ENCODE measurements at places on chromosomes 5 and 9.
A peak's percentile ranks its signal among the peaks of the same experiment; 100 is the strongest.

GRCh38 chr5:154505567-154505966, 27.5 kb upstream of the HAND1 start:
- no peak for DNase-seq

- no peak for DNase-seq
Measured at GRCh38 chr5:95884017-95884325, 61.4 kb upstream of the GLRX start.

DNA sequence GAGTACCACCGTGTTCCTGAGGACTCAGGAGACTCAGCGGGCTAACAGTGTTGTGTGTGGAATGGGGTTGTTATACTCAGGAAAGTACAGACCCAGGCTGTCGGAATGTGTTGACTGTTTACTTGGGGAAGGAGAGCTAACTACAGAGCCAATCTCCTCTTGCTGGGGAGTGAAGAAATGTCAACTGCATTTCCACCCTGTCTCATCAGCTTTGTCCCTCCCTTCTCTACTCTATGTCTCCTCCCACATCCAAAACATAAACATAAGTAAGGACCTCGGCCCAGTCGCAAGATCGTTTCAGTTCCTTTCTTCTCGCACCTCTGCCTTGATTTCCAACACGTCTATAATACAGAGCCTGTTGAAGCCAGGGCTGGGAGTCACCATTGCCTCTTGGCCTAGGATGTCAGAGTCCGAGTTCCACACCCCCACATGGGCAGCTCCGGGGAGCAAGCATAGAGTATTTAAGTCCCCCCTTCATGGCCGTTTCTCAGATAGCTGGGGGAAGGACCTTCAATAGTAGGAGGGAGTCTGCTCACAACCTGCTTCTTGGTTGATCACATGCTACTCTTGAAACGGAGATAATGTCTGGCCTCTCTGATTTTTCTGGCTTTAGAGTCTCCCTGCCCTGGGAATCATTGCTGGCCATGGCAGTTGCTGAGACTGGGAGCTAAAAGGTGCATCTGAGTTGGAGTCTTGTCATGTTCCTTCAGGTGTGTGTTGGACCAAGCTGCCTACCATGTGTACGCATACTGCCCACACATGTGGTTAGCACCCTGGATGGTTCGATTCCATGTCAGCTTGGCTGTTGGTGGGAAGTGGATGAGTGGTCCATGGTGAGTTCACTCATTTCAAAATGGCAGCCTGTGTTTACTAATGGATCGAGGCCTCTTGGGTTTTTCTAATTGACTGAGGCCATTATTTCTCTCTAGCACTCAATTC, 147.3 kb downstream of the MTX3 start:
- no peak for DNase-seq

DNA sequence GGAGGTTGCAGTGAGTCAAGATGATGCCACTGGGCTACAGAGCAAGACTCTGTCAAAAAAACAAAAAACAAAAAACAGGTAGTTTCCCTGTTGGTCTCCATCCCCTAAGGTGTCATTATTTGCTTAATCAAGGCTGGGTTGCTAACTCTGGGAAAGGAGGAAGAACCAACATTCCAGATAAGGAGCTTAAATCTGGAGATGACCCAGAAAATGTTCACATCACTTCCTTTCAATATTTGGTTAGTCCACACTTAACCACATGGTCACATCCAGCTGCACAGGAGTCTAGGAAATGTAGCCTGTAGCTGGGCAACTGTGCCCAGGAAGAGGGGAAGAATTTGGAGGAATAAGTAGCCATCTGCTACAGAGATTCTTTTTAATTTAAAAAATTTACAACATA, 25.9 kb upstream of the MEGF9 start:
- DNase-seq = no peak

DNA sequence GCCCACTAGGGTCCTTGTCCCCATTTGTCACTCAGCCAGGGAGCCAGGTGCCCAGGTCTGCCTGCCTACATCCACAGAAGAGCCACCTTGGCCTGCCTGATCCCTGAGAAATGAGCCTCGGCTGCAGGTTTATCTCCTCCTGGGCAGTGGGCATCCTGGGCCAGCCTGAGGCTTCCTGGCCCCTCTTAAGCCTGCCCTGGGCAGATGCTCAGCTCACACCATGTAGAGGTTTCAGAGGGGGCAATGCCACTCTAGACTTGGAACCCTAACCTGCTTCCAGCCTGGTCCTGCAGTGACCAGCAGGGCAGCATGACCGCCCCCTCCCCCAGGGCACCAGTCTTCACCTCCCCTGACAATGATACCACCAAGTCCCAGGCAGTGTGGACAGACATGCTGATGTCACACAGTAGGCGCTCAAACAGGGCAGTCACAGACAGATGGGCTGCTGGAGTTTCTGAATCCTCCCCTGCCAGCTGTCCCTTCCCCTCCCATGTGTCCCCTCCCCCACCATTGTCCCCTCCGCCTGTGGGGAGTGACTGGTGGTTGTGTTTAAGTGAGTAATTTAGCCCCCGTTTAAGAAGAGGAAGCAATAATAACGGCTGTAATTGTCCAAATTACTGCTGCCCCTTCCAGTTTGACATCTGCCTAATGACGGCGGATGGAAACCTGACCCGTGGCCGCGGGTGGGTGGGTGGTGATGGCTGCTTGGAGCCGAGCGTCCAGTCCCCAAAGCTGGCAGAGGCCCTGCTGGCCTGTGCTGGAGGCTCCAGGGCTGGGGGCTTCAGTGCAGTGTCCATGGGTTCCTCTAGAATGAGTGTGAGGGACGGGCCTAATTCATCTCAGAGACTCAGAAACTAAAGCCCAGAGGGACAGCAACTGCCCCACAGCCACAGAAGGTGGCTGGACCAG, 147.7 kb downstream of the BARX1 start:
- no peak for DNase-seq

GRCh38 chr5:1268056-1268455, 26.8 kb downstream of the TERT start:
- DNase-seq = no peak

- DNase-seq = no peak
Measured at GRCh38 chr5:150142959-150143349, 12.7 kb downstream of the PDGFRB start.

DNA sequence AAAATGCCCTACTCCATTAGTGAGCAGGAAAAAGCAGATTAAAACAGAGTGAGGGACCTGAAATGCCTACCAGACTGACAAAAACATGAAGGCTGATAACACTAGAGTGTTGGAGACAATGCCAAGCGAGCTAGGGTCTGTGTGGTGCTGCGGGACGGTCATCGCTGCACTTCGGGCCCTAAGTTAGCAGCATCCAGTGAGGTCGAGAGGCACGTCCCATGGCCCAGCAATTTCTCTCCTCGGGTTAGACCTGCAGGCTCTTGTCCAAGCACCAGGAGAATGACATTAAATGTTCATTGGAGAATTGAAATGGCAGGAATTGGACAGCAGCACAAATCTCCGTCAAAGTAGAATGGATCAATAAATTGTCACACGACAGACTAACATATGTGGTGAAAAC, 5.3 kb upstream of the CACNA1B start:
- DNase-seq = no peak

DNA sequence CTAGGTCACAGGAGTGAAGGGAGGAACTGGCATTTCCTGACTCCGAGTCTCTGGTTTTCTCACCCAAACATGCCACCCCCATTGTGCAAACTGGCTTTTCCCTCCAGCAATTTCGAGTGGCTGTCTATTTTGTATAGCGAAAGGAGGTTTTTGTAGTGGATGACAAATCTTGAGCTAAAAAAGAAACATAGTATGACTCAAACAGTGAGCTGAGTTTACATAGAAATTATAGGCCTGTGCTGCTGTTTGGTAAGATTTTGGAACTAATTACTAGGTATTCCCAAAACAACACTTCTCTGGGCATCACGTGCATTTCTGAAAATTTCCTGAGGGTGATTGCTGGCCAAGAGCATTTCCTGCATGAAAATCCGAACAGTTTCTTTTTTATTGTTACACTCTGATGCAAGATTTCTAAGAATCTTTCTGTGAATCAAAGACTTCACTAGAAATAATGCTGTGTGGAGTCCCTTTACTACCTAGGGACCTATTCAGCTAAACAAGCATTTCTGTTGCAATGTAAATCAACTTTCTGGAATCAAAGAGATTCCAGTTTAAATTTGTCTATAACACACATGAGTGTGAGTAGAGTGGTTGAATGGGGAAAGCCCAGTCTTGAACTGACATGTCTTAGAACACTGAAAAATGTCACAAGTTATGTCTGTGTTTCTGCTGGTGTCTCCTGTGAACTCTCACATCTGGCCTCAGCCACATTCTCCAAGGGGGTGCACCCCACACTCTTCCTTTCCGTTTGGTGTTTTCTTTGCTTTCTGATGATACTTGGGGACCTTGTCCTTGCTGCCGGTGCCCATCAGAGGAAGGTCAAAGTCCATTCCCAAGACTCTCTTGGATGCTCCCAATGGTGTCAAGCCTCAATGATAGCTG, 33.3 kb upstream of the DAPK1 start:
- peak; percentile 8 for DNase-seq

GRCh38 chr9:32942755-32943460, 58.5 kb downstream of the APTX start:
- no peak for DNase-seq

DNA sequence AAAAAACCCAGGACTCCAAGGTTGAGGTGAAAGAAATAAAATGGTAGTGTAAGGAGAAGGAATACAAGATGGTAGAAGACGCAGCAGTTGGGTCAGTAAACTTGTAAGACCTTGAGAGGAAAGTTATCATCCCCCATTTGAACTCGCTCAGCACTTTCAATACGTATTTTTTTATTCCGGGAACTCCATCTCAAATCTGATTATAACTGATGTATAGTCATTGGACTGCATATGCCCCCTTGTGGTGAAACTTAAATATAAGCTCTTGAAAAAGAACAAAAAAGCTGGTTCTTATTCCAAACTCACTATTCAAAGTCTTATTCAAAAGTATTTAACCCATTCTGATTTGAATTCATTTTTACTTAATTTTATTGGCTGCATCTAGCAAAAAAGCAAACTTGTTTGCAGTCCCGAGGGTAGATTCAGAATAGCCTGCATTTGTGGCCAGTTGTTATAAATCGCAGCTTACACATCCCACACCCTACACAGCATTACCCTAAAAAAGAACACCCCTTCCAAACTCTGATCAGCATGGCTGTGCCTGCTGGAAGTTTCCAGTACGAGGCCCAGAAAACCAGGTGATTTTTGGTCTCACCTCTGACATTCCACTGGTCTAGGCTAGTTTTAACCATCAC, 118.0 kb downstream of the ESM1 start:
- no peak for DNase-seq

DNA sequence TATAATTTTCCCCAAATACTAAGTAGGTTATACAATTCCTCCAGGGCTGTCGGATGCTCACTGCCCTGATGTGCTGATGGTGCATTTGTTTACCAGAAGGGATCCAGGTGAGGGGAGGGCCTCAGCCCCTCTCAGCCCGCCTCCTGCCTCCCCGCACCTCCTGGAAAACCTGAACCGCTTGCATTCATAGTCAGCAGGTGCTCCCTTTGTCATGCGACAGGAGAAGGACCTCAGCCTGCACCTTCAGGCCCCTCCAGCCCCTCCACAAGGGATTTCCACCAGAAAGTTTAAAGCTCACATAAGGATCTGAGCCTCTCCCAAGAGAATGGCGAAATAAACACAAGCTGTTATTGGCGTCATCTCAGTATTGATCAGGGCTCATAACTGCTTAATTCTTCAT, 36.5 kb upstream of the NTNG2 start:
- no peak for DNase-seq

DNA sequence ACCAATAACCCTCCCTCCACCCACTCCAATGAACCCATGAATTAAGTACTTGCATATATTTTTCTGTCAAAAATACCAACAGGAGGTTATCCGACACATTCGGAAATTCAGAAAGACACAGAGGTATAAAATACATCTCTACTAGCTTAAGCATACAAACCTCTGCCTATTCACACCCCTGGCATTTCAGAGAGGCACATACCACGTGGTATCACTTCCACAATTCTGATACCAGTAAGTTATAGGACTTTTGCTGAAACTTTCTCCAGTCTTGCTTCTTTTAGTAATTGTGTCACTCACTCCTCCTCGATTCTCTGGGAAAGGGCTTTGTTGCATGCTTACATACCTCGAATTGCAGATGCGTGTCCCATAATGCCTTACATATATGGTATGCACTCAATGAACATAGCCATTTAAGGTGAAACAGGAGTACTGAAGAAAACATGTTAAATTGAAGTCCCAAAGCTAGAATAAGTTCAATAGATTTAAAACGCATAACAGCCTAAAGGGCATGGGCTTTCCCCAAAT, 58.1 kb downstream of the TLE1 start:
- no peak for DNase-seq

DNA sequence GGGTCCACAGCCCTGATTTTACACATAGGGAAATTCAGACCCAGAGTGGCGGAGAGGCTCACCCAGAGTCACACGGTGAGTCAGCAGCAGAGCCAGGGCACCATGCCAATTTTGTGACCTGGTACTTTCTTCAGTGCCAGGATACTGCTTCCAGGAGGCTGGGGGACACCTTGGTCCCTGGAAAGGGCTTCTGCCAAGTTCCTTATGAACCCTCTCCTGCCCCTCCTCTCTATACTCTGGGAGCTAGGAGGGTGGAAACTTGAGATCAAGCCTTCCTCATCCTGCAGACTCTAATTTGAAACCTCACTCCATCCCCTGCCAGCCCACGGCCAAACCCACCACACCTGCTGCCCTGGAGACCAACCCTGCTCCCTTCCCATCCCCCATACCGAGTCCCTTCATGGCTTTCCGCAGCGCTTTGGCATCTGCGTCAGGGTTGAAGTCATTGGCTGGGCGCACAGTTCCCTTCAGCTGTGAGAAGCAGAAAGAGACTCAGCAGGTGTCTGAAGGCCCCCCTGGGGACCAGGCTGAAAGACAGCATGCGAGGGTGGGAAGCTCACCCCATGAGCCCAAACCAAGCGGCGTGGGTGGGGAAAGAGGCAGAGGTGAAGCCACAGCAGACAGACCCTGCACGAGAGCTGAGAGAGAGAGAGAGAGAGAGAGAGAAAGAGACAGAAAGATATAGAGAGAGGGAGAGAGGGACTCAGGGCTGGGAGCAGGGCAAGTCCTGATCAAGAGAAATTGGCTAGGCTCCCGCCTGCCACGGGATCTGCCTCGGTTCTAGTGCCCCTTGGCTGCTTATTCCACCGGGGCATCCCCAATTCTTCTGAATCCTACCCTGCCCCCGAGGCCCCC, 33.5 kb downstream of the ANXA6 start:
- no peak for DNase-seq

DNA sequence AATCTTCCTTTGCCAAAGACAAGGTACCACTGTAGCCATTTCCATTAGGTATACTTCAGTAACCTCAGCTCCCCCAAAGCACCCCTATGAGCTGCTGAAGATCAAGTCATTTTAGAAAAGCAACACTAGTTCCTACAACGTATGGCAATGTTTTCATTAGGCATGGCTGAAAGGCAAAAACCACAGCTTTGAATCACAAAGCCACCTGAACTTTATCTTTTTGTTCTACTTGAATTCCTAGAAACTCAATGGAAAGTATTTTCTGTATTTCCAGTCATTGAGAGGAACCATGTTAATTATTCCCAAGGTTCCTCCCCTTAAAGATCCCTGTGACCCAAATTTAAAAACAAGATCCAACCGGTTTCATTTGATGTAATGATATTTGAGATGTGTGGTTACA, 152.1 kb downstream of the EFNA5 start:
- no peak for DNase-seq
